ENCODE measurements at places on chromosomes 13 and 19. TPM values are rescaled to one million over a fixed set of nuclear protein-coding genes. Genes with fewer than 3 reads are reported as not detected.

The STOML3 gene
- not detected for total RNA-seq

The FUT2 gene
- not detected for total RNA-seq

The CEACAM19 gene
- not detected for total RNA-seq

The ZNF536 gene
- total RNA-seq = not detected

The IGLON5 gene
- total RNA-seq = not detected

The MAB21L1 gene
- total RNA-seq = 0.88 TPM

The SCN1B gene
- total RNA-seq = 10.8 TPM

The CDC42EP5 gene
- 17.2 TPM for total RNA-seq

The INTS6 gene
- total RNA-seq = 26.2 TPM

The PRODH2 gene
- total RNA-seq = not detected

The SIGLEC10 gene
- not detected for total RNA-seq

The CARM1 gene
- total RNA-seq = 53.0 TPM

The KLK2 gene
- not detected for total RNA-seq

All from A172 (cell line).